ENCODE measurements at places on chromosomes 1 and 21. TPM values are rescaled to one million over a fixed set of nuclear protein-coding genes. Genes with fewer than 3 reads are reported as not detected.

Gene PDZK1IP1
- total RNA-seq, result not detected

Gene PHACTR4
- total RNA-seq, result 23.4 TPM

DNA sequence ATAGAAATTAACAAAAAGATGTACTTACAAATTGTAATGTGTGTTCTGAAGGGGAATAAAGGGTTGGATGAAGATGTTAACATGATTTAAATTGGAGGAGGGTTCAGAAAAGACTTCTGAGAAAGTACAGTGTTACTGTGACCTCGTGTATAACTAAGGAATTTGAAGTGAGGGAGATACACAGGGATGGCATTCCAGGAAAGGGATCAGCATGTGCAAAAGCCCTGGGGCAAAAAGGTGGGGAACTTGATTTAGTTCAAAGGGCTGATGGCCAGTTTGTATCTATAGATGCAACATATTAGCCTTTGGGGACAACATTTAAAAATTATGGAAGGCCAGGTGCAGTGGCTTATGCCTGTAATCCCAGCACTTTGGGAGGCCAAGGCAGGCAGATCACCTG lies 33.3 kb upstream of the DEGS1 start:
- H3K4me1 ChIP-seq, result peaks cover 6% of the 10 kb centered on the region
- no peak overlapping the region for H3K4me3 ChIP-seq
- H3K27ac ChIP-seq, result no peak overlapping the region
- no peaks in the 10 kb centered on the region for H3K36me3 ChIP-seq
- H3K27me3 ChIP-seq, result no peaks in the 10 kb centered on the region

Gene NUDT4B
- total RNA-seq, result not detected

DNA sequence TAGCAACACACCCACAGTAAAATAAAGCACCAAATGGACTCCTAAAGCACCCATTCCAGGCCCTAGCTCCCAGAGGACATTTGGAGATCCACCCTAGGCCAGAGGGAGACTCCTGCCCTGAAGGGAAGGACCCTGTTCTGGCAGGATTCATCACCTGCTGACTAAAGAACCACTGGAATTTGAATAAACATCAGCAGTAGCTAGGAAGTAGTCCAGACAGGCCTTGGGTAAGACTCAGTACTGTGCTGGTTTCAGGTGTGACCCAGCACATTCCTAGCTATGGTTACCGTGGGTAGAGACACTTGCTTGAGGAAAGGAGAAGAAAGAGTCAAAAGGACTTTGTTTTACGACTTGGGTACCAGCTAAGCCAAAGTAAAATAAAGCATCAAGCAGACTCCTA lies 92.7 kb upstream of the LRRC7 start:
- DNase-seq, result no peak
- H3K4me3 ChIP-seq, result no peak overlapping the region
- no peaks in the 10 kb centered on the region for H3K27me3 ChIP-seq
- no peaks in the 10 kb centered on the region for H3K4me1 ChIP-seq
- H3K36me3 ChIP-seq, result no peaks in the 10 kb centered on the region

GRCh38 chr21:14076143-14076806 lies 134.5 kb downstream of the LIPI start:
- DNase-seq, result no peak
- no peak overlapping the region for H3K4me3 ChIP-seq
- peaks cover 28% of the 10 kb centered on the region for H3K36me3 ChIP-seq
